Type B pancreatic cell (in vitro differentiated cells): ENCODE measurements at places on chromosomes 4 and X.

GRCh38 chr4:89300499-89300898 is 7.1 kb downstream of the GPRIN3 start:
- H3K27ac ChIP-seq = no peak overlapping the region
- H3K27me3 ChIP-seq = peaks cover 6% of the 10 kb centered on the region
- no peak overlapping the region for H3K4me3 ChIP-seq
- peaks cover 13% of the 10 kb centered on the region for H3K4me1 ChIP-seq

- no peaks in the 10 kb centered on the region for H3K36me3 ChIP-seq
- DNase-seq = no peak
These were observed 187.3 kb upstream of the PACRGL start for GRCh38 chr4:20512985-20513384.

DNA sequence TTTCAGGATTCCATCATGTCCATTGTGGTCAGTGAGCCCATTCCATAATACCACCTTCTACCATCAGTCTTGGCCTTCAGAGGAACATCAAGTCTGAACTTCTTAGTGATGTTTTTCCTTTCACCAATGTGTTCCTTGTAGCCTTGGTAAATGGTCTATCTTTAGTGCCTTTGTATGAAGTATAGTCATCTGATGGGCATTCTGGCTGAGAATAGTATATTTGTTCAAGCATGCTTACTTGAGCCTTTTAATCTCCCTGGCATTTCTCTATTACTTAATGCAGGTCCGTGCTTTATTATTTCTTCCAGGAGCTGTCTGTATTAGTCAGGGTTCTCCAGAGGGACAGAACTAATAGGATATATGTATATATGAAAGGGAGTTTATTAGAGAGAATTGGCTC is 99.7 kb downstream of the TLL1 start:
- no peaks in the 10 kb centered on the region for H3K27me3 ChIP-seq
- H3K36me3 ChIP-seq = no peaks in the 10 kb centered on the region
- DNase-seq = no peak
- no peak overlapping the region for H3K4me3 ChIP-seq

DNA sequence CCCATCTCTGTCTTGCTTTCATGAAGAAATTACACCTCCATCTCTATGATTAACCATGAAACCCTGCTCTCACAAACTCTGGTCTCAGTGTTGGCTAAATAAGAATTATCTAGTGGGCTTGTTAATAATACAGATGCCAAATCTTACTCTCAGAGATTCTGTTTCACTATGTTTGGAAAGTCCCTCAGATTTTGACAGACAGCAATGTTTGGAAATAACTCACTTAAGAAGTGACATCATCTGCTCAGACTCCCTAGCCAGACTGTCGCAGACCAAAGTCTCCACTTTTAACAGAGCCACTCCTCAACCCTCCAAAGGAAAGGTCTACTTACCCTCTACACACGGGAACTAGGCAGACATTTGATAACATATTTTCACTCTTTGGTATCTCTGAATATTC is 328.5 kb upstream of the FGF16 start:
- H3K27ac ChIP-seq = no peak overlapping the region
- DNase-seq = no peak
- H3K4me3 ChIP-seq = no peak overlapping the region
- H3K36me3 ChIP-seq = no peaks in the 10 kb centered on the region
- H3K27me3 ChIP-seq = no peaks in the 10 kb centered on the region

GRCh38 chr4:156778606-156779005 is 193.0 kb downstream of the PDGFC start:
- peaks cover 18% of the 10 kb centered on the region for H3K4me1 ChIP-seq
- H3K4me3 ChIP-seq = no peak overlapping the region
- no peak for DNase-seq
- H3K36me3 ChIP-seq = peaks cover 7% of the 10 kb centered on the region
- H3K27ac ChIP-seq = no peak overlapping the region

- peaks cover 41% of the 10 kb centered on the region for H3K4me1 ChIP-seq
- no peaks in the 10 kb centered on the region for H3K36me3 ChIP-seq
- no peak overlapping the region for H3K4me3 ChIP-seq
These were observed 151.2 kb downstream of the MGST2 start for GRCh38 chr4:139816856-139817255.

GRCh38 chr4:140635606-140636005 is 66.8 kb upstream of the UCP1 start:
- no peak for DNase-seq
- H3K36me3 ChIP-seq = peaks cover 47% of the 10 kb centered on the region
- peaks cover 11% of the 10 kb centered on the region for H3K4me1 ChIP-seq
- no peaks in the 10 kb centered on the region for H3K27me3 ChIP-seq
- H3K4me3 ChIP-seq = peak overlapping the region; percentile 46

GRCh38 chrX:77628294-77629025 is 157.6 kb downstream of the ATRX start:
- no peak for DNase-seq
- H3K36me3 ChIP-seq = peaks cover 15% of the 10 kb centered on the region
- H3K4me1 ChIP-seq = no peaks in the 10 kb centered on the region
- no peaks in the 10 kb centered on the region for H3K27me3 ChIP-seq
- H3K4me3 ChIP-seq = no peak overlapping the region

DNA sequence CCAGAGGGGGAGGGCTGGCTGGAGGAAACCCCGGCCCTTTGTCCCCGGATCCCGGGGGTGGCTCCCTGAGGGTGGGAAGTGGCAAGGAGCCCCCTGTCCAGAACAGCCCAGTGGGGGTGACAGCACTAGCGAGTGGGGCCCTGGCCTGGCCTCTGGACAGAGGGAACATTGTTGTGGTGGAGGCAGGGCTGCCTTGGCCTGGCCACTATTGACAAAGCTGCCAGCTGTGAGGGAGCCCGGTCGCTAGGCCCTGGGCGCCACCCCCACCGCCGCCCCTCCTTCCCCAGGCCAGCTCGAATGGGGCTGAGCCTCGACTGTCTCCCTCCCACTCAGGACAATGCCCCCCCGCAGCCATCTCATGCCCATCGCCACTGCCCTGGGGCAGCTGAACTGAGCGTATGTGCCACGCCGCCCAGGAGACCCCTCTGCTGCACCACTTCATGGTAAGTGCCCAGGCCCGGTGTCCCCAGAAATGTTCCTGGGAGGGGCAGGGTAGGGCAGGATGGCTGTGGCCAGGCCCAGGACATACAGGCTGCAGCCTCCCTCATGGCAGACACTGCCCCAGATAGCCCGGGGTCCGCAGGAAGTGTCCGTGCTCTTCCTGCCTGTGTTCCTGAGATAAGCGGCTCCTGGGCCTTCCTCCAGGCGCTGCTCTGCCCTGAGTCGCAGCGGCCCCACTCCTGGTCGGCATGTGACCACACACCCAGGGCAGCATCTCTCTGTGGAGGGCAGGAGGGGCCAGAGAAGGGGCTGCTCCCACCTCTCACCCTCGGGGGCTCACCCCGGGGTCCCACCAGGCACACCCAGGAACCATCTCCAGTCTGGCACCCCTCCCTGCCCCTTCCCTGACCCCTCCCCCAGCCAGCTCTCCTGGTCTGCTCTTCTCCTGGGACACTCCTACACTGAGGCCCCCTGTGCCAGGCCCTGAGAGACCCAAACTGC is 1.4 kb downstream of the PLXNB3 start:
- H3K4me1 ChIP-seq = no peaks in the 10 kb centered on the region
- H3K27me3 ChIP-seq = no peaks in the 10 kb centered on the region
- no peaks in the 10 kb centered on the region for H3K36me3 ChIP-seq

- H3K4me1 ChIP-seq = no peaks in the 10 kb centered on the region
- no peaks in the 10 kb centered on the region for H3K36me3 ChIP-seq
- H3K27me3 ChIP-seq = no peaks in the 10 kb centered on the region
These were observed 153.4 kb upstream of the ARSJ start for GRCh38 chr4:114132830-114133229.

- no peaks in the 10 kb centered on the region for H3K36me3 ChIP-seq
- no peaks in the 10 kb centered on the region for H3K4me1 ChIP-seq
- DNase-seq = no peak
- no peaks in the 10 kb centered on the region for H3K27me3 ChIP-seq
- H3K4me3 ChIP-seq = no peak overlapping the region
- H3K27ac ChIP-seq = no peak overlapping the region
These were observed 742.6 kb downstream of the FAT4 start for GRCh38 chr4:126057371-126057770.

DNA sequence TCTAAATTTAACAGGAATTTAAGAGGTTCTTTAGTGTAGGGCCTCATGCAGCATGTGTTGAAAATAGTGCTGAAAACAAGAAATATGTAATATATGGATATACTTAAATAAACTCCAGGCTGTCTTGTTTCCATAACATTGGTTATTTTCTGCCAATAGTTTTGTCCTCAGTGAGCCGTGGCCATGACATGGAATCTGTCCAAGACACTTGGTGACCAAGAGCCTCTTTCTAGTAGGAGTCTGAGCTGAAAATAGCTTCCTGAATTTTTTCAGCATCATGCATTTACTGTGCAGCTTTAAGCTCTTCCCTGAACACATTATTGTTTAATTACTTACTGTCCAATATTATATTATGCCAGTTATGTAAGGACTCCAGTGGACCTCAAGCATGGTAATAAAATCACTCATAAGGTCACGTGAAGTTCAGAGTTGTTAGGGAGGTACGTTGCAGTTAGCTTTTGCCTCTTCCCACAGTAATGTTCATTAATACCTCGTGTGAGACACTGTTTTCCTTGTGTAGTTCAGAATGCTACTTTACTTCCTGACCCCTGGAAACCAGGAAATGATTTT is 488.2 kb downstream of the GRID2 start:
- H3K27ac ChIP-seq = no peak overlapping the region
- H3K27me3 ChIP-seq = no peaks in the 10 kb centered on the region
- DNase-seq = no peak
- H3K36me3 ChIP-seq = no peaks in the 10 kb centered on the region
- no peak overlapping the region for H3K4me3 ChIP-seq
- H3K4me1 ChIP-seq = no peaks in the 10 kb centered on the region

DNA sequence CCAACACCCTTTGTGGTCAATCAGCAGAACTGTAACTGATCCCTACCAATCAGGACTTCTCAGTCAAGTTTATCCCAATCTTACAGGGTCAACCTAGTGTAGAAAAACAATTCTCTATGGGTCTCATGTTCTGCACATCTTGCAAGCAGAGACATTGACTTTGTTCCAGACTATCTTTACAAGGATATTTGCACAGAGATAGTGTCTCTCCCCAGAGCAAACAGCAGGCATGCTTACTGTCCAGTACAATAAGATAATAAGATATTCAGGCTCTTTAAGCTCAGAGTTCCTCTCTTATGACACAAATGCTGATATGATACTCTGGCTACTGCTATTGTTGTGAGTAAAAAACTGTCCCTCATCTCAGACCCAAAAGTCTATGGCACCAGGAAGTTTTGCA is 53.2 kb downstream of the ACSL4 start:
- no peaks in the 10 kb centered on the region for H3K27me3 ChIP-seq
- H3K27ac ChIP-seq = no peak overlapping the region
- no peak overlapping the region for H3K4me3 ChIP-seq
- H3K36me3 ChIP-seq = peaks cover 17% of the 10 kb centered on the region
- DNase-seq = no peak

- H3K36me3 ChIP-seq = no peaks in the 10 kb centered on the region
- no peak for DNase-seq
- no peak within 1 kb of the TSS for H3K27ac ChIP-seq
- no peaks in the 10 kb centered on the region for H3K4me1 ChIP-seq
- H3K4me3 ChIP-seq = peak within 1 kb of the TSS; percentile 86
These were observed at the start of gene BEND4 for GRCh38 chr4:42152507-42153504. Gene BEND4, minus strand, starts transcription at chr4:42152655. Its CDS starts 512 bp downstream, at chr4:42152143.

DNA sequence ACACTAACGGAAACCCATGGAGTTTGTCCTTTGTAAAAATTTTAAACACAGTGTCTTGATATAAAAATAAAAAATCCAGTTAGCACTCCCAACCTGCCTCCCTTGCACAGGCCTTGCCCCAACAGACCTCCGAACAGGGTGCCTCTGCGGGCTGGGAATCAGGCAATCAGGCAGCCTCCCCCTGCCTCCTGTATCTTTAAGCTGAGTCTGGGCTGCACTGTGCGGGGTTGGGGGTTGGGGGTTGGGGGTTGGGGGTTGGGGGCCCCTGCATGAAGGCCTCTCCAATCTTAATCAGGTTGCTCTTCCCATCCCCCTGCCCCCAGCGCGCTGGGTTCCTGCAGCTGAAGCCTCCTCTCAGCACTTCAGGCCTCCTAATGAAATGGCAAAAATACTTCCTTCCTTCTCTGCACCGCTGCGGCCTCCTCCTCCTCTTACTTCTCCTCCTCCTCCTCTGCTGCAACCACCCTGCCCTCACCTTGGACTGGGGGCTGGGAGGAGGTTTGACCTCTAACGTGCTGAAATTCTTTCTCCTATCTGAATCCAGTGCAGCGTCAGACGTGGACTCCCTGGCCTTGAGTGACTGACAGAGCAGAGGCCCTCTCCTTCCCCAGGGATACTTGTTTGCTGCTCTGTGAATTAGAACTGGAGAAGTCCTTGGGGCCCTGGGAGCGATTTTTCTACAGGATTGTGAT is 26.6 kb downstream of the NLGN3 start:
- H3K27me3 ChIP-seq = no peaks in the 10 kb centered on the region
- no peak for DNase-seq
- H3K27ac ChIP-seq = peak overlapping the region; percentile 40
- peaks cover 6% of the 10 kb centered on the region for H3K4me1 ChIP-seq
- H3K4me3 ChIP-seq = no peak overlapping the region

- peaks cover 57% of the 10 kb centered on the region for H3K4me1 ChIP-seq
- no peak for DNase-seq
- no peaks in the 10 kb centered on the region for H3K27me3 ChIP-seq
- peaks cover 32% of the 10 kb centered on the region for H3K36me3 ChIP-seq
These were observed 7.6 kb downstream of the SEPTIN11 start for GRCh38 chr4:76957004-76957738.

GRCh38 chr4:175421506-175421905 is 390.6 kb downstream of the GPM6A start:
- peaks cover 7% of the 10 kb centered on the region for H3K4me1 ChIP-seq
- no peak overlapping the region for H3K4me3 ChIP-seq
- no peak overlapping the region for H3K27ac ChIP-seq
- no peaks in the 10 kb centered on the region for H3K36me3 ChIP-seq
- DNase-seq = no peak

GRCh38 chrX:638482-639131 is 8.0 kb downstream of the SHOX start:
- no peaks in the 10 kb centered on the region for H3K36me3 ChIP-seq
- peak; percentile 45 for DNase-seq
- peaks cover 8% of the 10 kb centered on the region for H3K4me1 ChIP-seq
- no peak overlapping the region for H3K4me3 ChIP-seq
